ENCODE measurements at places on chromosomes 4 and X.

DNA sequence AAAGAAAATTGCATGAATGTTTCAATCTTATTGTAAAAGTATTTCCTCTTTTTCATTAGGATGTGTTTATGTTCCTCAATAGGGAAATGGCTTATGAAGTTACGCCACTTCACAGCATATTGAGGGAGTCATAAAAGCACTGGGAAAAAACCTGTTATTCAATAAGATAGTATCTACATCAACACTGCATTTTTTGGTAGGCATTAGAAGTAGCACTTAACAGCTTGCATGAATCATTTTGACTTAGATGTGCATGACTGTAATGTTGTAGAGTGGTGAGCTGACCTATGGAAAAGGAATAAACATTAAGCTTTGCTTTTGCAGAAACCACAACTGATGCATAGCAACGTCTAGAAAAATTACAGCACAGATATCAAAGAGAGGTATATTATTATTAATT, 111.2 kb upstream of the GRXCR1 start:
- DNase-seq: no peak

DNA sequence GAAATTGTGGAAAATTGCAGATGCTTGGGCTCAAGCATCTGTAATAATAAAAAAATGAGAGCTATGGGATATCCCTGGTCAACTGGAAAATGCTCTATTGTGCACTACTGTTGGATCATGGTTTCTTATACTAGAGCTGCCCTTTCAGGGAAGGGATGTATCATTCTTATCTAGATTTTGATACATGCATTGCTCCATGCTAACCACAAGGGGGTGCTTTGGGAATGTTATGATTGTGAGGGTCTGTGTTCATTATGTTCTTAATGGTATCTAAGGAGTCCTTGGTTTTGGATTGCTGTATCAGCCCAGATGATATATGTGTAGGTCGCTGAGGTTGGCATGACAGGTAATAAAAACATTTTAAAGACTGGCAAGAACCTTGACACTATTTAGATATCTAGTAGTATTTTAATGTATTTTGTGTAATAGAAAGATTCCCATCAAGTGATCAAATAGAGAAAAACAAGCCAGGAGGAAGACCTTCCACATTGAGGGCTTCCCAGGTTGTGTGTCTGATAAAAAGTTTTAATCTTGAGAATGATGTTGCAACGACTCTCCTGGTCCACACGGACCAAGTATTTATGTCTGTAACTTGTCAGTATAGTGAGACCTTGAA, 49.2 kb upstream of the TLR2 start:
- DNase-seq: no peak

- no peak for DNase-seq
Measured at GRCh38 chrX:124344246-124344645, 2.1 kb upstream of the SH2D1A start.

DNA sequence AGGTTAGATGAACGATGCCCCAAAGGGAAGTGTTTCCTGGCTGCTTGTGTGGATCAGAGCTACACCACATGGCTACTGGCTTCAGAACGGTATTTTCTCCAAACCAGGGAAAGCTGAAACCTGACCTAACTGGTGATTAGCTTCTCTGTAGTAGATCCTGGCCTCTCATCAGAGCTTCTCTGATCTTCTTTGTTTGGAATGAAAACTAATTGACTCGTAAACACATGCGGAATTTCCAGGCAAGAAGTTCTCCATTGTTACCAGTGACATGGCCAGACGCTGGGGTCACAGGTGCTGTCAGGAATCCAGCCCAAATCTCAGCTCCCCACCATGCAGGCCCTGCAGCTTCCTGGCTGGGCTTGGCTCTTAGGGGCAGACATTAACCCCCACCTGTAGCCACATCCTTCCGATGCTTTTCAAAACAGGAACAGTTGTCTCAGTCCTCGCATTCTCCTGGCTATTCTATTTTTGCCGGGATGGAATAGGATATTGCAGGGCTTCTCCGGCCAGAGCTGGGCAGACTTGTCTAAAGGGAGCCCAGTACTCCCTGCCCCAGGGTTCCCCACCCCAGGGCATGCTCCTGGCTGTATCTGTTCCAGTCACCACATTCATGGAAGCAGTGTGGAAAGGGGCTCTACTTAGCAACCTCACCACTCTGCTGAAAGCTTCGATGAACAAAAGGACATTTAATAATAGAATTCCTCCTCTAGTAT, 305.4 kb upstream of the F9 start:
- no peak for DNase-seq

GRCh38 chr4:186298031-186298647, 32.1 kb downstream of the F11 start:
- DNase-seq: no peak

DNA sequence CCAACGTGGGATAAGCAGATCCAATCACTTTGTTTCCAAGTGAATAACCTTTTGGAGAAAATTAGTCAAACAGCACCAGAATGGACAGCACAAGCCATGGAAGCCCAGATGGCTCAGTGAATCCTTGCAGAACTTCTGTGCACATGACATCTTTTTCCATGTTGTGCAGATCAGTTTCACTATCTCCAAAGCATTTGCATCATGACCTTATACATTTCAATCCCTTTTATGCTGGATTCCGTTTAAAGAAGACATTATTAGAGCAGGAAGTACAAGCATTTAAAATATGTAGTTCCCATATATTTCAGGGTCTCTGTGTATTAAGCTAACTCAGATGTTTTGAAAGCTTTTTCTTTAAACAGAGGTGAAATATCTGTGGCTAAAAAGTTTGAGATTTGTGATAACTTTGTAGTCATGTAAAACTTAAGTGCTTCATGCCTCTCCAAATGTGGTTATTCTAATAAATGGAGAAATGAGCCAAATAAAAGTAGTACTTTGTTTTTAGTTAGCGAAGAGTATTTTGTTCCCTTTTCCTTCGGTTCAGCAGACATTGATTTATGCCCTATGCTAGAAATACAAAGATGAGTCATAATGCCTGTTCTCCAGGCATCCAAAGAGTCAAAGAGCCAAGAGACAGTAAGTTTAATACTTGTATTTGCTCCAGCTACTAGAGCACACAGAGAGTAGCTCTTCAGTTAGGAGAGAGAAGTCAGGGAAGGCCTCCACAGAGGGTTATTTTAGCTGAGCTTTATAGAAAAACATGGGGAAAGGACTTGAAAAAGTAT, 39.0 kb downstream of the PLAC8 start:
- peak; percentile 60 for DNase-seq

- DNase-seq: no peak
Measured at GRCh38 chr4:133465022-133465421, 315.9 kb downstream of the PCDH10 start.

DNA sequence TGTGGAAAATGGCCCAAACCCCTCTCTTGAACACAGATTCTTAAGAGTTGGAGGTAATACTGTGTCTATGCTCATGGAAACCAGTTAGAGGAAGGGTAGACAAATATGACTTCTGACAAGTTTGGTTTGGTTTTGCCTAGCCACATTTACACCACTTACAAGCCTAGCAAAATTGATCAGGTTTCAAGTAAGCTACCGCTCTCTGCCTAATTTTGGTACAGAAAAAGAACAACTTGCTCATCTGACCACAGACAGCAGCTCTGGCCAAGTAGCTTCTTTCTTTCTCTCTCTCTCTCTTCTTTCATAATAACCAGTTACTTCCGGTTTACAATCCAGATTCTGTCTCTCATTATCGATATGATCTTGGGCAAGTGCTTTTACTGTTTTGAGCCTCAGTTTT, 260.0 kb downstream of the GLUD2 start:
- DNase-seq: no peak

GRCh38 chr4:16092682-16093319, 9.0 kb upstream of the PROM1 start:
- DNase-seq: no peak

DNA sequence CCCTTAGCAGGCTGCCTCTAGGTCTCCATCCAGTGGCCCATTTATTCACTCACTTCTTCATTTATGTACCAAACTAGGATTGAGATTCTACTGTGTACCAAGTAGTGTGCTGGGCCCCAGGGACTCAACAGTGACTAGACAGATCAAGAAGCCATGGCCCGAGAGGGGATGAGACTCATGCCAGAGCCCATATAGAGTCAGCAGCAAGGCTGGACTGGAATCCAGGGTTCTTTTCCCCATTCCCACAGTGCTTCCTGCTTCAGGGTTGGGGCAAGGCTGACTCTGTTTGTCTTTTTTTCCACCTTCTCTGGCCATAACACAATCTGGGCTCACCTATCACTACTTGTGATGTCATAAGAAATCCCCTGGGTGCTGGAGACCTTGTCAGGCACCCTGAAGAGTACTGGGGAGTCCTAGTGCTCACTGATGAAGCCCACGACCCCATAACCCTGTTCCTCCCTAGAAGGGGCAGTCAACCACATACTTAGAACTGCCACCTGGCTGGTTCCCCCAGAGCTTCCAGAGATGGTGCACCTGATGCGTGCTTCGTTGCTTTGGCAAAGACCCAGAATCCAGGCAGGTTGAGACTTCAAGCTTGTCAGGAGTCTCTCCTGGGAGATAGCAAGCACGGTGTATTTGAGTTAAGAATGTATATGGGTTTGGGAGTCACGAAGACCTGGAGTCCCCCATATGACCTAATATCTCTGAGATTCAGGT, 6.2 kb downstream of the RTL5 start:
- DNase-seq: no peak

DNA sequence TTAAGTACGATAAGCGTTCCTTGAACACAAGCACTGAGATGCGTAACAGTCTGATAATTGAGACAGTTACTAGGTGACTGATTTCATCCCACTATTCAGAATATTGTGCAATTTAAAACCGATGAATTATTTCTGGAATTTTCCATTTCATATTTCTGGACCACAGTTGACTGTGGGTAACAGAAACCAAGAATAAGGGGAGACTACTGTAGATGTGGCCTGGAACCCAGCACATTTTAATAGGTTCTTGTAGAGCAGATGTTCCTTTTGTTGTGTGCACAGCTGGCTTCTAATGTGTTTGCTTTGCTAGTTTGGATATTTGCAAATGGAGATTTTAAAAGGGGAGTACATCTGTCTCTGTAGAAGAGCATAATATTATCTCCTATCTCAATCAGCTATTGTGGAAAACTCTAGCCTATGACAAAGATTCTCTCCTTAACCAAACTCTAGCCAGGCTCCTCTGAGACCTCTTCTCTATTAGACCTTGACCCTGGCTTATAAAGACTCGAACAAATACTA, 16.4 kb downstream of the NAAA start:
- no peak for DNase-seq

- DNase-seq: no peak
Measured at GRCh38 chrX:44062840-44063239, 89.7 kb upstream of the NDP start.

GRCh38 chrX:24025741-24026403, 1.1 kb downstream of the KLHL15 start:
- DNase-seq: peak; percentile 49

GRCh38 chr4:8639777-8640720, 47.5 kb downstream of the CPZ start:
- no peak for DNase-seq

DNA sequence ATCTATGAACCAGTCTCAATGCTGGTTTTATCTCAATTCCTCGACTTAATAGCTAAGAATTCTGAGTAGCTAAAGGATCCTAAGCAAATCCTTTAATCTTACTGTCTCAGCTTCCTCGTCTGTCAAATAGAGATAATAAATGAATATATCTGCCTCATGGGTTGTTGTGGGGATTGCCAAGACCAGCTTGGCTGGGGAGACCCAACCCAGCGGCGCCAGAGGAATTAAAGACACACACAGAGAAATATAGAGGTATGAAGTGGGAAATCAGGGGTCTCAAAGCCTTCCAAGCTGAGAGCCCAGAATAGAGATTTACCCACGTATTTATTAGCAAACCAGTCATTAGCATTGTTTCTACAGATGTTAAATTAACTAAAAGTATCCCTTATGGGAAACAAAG, 41.9 kb downstream of the SLC34A2 start:
- DNase-seq: no peak

DNA sequence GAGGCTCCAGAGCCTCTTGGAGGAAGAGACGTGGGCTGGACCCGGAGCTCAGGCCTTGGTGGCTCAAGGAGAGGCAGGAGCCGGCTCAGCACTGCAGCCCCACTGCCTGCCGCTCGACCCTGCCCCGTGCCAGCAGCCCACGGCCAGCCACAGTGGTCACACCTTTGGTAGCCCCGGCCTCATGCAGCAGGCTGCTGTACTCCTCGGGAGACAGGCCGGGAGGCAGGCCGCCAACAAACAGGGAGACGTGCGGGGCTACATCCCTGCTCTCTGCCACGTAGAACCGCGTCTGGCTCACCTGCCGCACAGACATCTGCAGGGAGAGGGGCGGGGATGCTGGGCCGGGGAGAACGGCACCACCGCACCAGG, 7.6 kb downstream of the DGKQ start:
- DNase-seq: no peak

DNA sequence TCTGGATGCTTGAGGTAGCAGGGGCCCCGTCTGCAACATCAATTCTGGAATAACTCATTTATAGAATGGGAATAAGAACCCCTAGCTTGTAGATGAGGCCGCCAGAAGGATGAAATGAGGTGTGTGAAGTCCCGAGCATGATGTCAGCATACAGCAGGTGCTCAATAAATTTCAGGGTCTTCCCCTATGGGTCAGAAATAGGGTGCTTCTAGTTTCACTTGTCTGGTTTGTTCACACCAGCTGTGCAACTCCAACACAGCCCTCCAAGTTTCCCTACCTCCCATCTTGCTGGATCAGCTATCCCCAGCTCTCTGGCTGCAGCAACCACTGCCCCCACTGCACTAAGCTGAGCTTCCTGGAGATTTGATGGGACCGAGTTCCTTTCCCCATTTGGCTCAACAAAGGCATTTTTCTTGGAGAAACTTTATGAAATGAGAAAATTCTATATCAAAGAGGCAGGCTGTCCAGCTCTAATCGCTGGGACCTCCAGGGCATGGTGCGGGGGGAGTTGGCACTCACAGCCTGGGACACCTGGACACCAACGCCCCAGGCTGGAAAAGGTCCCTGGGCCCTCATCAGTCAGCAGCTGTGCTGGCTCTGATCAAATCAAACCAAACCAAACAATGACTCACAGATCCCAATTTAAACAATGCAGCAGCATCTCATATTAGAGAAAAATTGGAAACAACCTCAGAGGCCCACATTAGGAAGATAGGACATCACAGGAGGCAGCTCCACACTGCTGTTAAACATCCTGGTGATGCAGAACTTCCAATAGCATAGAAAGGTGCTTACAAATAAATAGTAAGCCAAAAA, 13.3 kb downstream of the SLC2A9 start:
- no peak for DNase-seq

DNA sequence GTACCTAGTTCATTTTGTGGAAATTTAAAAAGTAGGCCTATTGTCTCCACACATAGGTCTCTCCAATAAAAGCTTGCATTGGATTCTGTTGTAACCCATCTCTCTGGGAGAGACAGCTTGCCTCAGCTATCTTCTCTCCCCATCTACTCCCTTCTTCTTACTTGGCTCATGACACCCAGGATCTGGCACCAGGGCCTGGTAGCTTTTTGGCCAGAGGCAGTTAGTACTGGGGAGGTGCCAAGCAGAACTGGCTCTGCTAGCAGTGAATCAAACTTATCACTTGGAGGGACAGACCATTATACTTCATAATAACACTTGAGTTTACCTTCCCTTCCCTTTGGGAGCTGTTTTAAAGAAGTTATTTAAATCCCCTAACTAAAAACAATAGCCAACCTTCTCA, 31.8 kb downstream of the PLAC1 start:
- no peak for DNase-seq
